ENCODE measurements at places on chromosomes 1 and 21. TPM values are rescaled to one million over a fixed set of nuclear protein-coding genes. Genes with fewer than 3 reads are reported as not detected.

Gene WNT3A
- 0.02 TPM for polyA plus RNA-seq

Gene ESPN
- 11.8 TPM for polyA plus RNA-seq

Gene HMGN2
- 1,143 TPM for polyA plus RNA-seq

Gene SPRR1B
- 132 TPM for polyA plus RNA-seq

Gene EFNA3
- 3.4 TPM for polyA plus RNA-seq

Gene LRRC39
- 6.7 TPM for polyA plus RNA-seq

Gene CLCN6
- polyA plus RNA-seq, result 9.2 TPM

Gene RABGGTB
- polyA plus RNA-seq, result 83.4 TPM

Gene NTPCR
- 50.8 TPM for polyA plus RNA-seq

Gene AMPD1
- polyA plus RNA-seq, result 0.27 TPM

Gene UBASH3A
- 14.9 TPM for polyA plus RNA-seq

Gene HSD11B1
- 0.55 TPM for polyA plus RNA-seq

Gene ITLN2
- polyA plus RNA-seq, result 2.1 TPM

Gene IRF6
- 39.9 TPM for polyA plus RNA-seq

Gene CCDC30
- 1.6 TPM for polyA plus RNA-seq

Gene CFHR1
- polyA plus RNA-seq, result 0.09 TPM

Gene TMCC2
- 3.7 TPM for polyA plus RNA-seq

Gene CD1D
- 15.0 TPM for polyA plus RNA-seq

Gene HES3
- polyA plus RNA-seq, result not detected

Gene NES
- 3.3 TPM for polyA plus RNA-seq

Gene C1orf185
- not detected for polyA plus RNA-seq

Gene CASQ2
- 6.7 TPM for polyA plus RNA-seq

Gene DIPK1A
- polyA plus RNA-seq, result 13.1 TPM

Gene FYB2
- polyA plus RNA-seq, result 34.4 TPM

Gene CCDC181
- 0.68 TPM for polyA plus RNA-seq
